Mesothelial cell of epicardium (in vitro differentiated cells): ENCODE measurements at places on chromosomes 3 and 15.
A peak's percentile ranks its signal among the peaks of the same experiment; 100 is the strongest.

GRCh38 chr3:140441006-140441405, 236.9 kb upstream of the TRIM42 start:
- H3K27ac ChIP-seq, result no peak overlapping the region
- no peak for DNase-seq
- H3K36me3 ChIP-seq, result no peaks in the 10 kb centered on the region
- H3K4me1 ChIP-seq, result peaks cover 1% of the 10 kb centered on the region
- H3K4me3 ChIP-seq, result no peak overlapping the region

- H3K27me3 ChIP-seq, result no peaks in the 10 kb centered on the region
- H3K27ac ChIP-seq, result peak overlapping the region; percentile 57
- H3K4me3 ChIP-seq, result no peak overlapping the region
- no peak for DNase-seq
- peaks cover 41% of the 10 kb centered on the region for H3K4me1 ChIP-seq
- no peaks in the 10 kb centered on the region for H3K36me3 ChIP-seq
Observed at GRCh38 chr3:140629357-140630137, 48.3 kb upstream of the TRIM42 start.

- DNase-seq, result no peak
- no peaks in the 10 kb centered on the region for H3K4me1 ChIP-seq
- H3K27ac ChIP-seq, result no peak overlapping the region
- H3K36me3 ChIP-seq, result no peaks in the 10 kb centered on the region
- no peak overlapping the region for H3K4me3 ChIP-seq
Observed at GRCh38 chr3:129936757-129937156, 37.8 kb upstream of the TRH start.

GRCh38 chr3:1962396-1963088, 136.1 kb upstream of the CNTN4 start:
- H3K27ac ChIP-seq, result no peak overlapping the region
- DNase-seq, result no peak
- H3K4me3 ChIP-seq, result no peak overlapping the region

- H3K27ac ChIP-seq, result no peak overlapping the region
- peaks cover 21% of the 10 kb centered on the region for H3K36me3 ChIP-seq
- peaks cover 2% of the 10 kb centered on the region for H3K4me1 ChIP-seq
- H3K27me3 ChIP-seq, result no peaks in the 10 kb centered on the region
- DNase-seq, result no peak
- no peak overlapping the region for H3K4me3 ChIP-seq
Observed at GRCh38 chr3:33044676-33045075, 52.3 kb downstream of the GLB1 start.

DNA sequence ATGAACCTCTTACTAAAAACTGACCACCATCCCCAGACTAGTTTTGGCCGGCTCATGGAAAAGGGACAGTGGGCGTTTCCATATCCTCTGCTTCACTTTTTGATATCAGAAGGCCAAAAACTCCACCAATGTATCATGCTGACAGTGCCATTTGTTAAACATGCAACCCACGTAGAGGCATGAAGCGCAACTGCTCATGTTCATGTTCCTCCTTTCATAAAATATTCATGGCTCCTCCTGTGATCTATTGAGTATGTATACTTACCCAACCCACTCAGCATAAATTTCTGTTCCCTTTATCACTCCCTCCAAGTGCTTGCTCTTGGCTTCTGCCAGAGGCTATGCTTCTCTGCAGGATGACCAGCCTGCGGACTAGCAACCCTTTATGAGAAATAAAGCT, 58.7 kb upstream of the TGFBR2 start:
- H3K4me3 ChIP-seq, result no peak overlapping the region
- no peak overlapping the region for H3K27ac ChIP-seq
- H3K36me3 ChIP-seq, result no peaks in the 10 kb centered on the region
- no peaks in the 10 kb centered on the region for H3K4me1 ChIP-seq

- no peaks in the 10 kb centered on the region for H3K36me3 ChIP-seq
- H3K4me1 ChIP-seq, result no peaks in the 10 kb centered on the region
- H3K27me3 ChIP-seq, result no peaks in the 10 kb centered on the region
- H3K27ac ChIP-seq, result no peak overlapping the region
- no peak overlapping the region for H3K4me3 ChIP-seq
Observed at GRCh38 chr3:121962443-121962842, 59.6 kb downstream of the ILDR1 start.

DNA sequence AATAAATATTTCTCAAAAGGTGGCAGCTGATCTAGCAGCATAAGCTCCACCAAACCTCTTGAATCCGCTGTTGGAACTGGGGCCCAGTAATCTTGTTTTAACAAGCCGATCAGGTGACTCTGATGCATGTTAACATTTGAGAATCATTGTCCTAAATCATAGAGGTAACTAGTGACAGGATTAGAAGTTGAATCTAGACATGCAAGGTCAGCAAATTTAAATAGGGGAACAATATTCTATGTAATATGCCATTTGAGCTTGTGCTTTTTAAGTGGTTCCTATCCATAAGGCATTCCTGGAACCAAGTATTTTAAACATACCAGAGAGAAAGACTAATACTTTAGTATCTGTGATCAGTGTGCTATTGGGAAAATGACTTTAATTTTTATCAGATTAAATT, 412.8 kb downstream of the PYDC2 start:
- no peak overlapping the region for H3K4me3 ChIP-seq
- no peaks in the 10 kb centered on the region for H3K27me3 ChIP-seq
- no peaks in the 10 kb centered on the region for H3K4me1 ChIP-seq
- no peak for DNase-seq
- H3K36me3 ChIP-seq, result no peaks in the 10 kb centered on the region
